Stimulated activated CD8-positive, alpha-beta memory T cell treated with anti-CD3 and anti-CD28 coated beads, Interleukin-7, amount 100 ng/mL, for 4 hours (primary cell): ENCODE measurements at places on chromosomes 5 and 9.

- DNase-seq: no peak
Observed at GRCh38 chr9:17520268-17521064, 58.4 kb upstream of the SH3GL2 start.

DNA sequence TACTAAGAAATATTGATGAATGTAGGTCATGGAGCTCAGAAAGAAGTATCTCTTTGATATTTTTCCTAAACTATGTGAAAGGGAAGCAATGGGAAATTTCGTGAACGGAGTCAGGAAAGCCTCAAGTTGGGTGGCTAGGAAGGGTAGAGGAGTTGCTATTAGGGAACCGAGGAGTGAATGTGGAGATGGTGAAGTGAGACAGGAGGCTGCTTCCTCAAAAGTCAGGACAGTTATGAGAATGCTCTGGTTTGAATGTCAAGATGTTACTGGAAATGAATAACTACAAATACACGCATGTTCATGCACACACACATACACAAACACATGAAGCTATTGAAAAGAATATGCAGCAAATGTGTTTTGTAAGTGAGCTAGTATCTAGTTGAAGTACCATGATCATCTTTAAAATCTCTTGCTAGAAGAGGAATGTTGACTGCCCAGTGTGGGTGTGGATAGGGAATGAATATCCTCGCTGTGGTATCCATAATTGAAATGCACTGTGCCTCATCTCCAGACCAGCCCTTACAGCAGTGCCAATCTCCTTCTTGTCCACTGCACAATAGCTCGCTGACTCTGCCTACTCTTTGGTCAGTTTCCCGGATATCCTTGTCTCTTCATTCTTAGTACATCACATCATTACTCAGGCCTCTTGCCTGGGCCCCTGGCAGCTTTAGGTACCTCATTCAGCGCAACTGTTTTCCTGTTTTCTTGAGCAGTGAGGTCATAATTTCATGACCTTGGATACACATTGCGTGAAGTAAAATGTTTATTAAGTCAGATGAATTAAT is 21.9 kb upstream of the PDCD1LG2 start:
- DNase-seq: no peak

DNA sequence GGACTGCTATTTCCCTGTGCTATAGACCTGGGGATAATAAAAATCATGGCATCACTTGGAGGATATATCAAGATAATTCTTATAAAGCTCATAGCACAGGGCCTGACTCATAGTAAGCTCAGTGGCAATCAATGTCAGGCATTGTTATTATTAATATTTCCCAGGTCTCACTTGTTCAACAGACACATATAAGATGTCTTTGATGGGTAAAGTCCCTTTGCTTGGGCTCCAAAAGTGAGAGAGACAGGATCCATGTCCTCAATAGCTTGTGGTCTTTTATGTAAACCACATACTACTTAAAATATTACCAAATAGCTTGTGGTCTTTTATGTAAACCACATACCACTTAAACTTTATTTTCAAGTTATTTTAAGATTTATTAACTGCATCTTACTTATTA is 11.2 kb downstream of the SH3RF2 start:
- DNase-seq: no peak

GRCh38 chr5:54610197-54610944 is 92.8 kb downstream of the SNX18 start:
- no peak for DNase-seq
